ENCODE measurements at places on chromosomes 2 and 18. TPM values are rescaled to one million over a fixed set of nuclear protein-coding genes. Genes with fewer than 3 reads are reported as not detected.

The C2orf80 gene
- not detected for total RNA-seq

The MDH1 gene
- 119 TPM for total RNA-seq

The RAD51AP2 gene
- total RNA-seq: not detected

The PRKAG3 gene
- not detected for total RNA-seq

The CRYGD gene
- not detected for total RNA-seq

The LINC00305 gene
- total RNA-seq: not detected

The CCBE1 gene
- 14.0 TPM for total RNA-seq

The CD207 gene
- not detected for total RNA-seq

The CETN1 gene
- not detected for total RNA-seq

The MDH1B gene
- 1.4 TPM for total RNA-seq

The GKN1 gene
- not detected for total RNA-seq

The DSG4 gene
- under 0.01 TPM for total RNA-seq

The TXNDC2 gene
- total RNA-seq: 0.13 TPM

The EFHD1 gene
- total RNA-seq: 3.7 TPM

The RTKN gene
- 39.1 TPM for total RNA-seq

The IL1A gene
- not detected for total RNA-seq

The EN1 gene
- not detected for total RNA-seq

The PJVK gene
- total RNA-seq: 0.16 TPM

The VIL1 gene
- total RNA-seq: not detected

The CPS1 gene
- total RNA-seq: 4.8 TPM

The TNP1 gene
- total RNA-seq: not detected

The SERPINB12 gene
- not detected for total RNA-seq

The PID1 gene
- total RNA-seq: 3.4 TPM

The POTEC gene
- not detected for total RNA-seq

The CXCR1 gene
- not detected for total RNA-seq

The ALPG gene
- not detected for total RNA-seq

The CD8A gene
- not detected for total RNA-seq

The FAM117B gene
- 3.3 TPM for total RNA-seq

The HSPE1 gene
- 30.3 TPM for total RNA-seq

The TCF23 gene
- total RNA-seq: not detected

The ALK gene
- total RNA-seq: not detected

The CCDC85A gene
- 0.63 TPM for total RNA-seq

The AFF3 gene
- 7.4 TPM for total RNA-seq

The CHRNG gene
- total RNA-seq: not detected

The ATIC gene
- 57.3 TPM for total RNA-seq

The ADAM17 gene
- 24.5 TPM for total RNA-seq

The IL1R1 gene
- 10.3 TPM for total RNA-seq

The FOXD4L1 gene
- total RNA-seq: not detected

The MAP3K19 gene
- total RNA-seq: not detected

The LBX2 gene
- 6.7 TPM for total RNA-seq

The DCDC2C gene
- not detected for total RNA-seq

The IMPA2 gene
- total RNA-seq: 141 TPM

The GALNT3 gene
- 21.2 TPM for total RNA-seq

The CLEC4F gene
- total RNA-seq: not detected

The POMC gene
- total RNA-seq: 6.5 TPM

The SLC9A4 gene
- total RNA-seq: not detected

The SLC9A2 gene
- 0.13 TPM for total RNA-seq

The MFSD2B gene
- total RNA-seq: 0.38 TPM

The EHD3 gene
- 10.3 TPM for total RNA-seq

The XIRP2 gene
- not detected for total RNA-seq

The CEBPZ gene
- 17.1 TPM for total RNA-seq

The PREB gene
- total RNA-seq: 72.5 TPM

The EPAS1 gene
- total RNA-seq: 5.7 TPM
